Liver (tissue), 10 donors: ENCODE measurements at places on chromosomes 16 and 17. TPM values are rescaled to one million over a fixed set of nuclear protein-coding genes. Genes with fewer than 3 reads are reported as not detected.
A peak's percentile ranks its signal among the peaks of the same experiment; 100 is the strongest.

PDIA2 gene
- not detected for polyA plus RNA-seq

GRCh38 chr16:50310308-50311133 lies 44.2 kb downstream of the ADCY7 start:
- no peaks in the 10 kb centered on the region for H3K27me3 ChIP-seq
- peaks cover 16% of the 10 kb centered on the region for H3K36me3 ChIP-seq
- no peak overlapping the region for H3K27ac ChIP-seq
- no peak for DNase-seq
- no peaks in the 10 kb centered on the region for H3K4me1 ChIP-seq
- H3K4me3 ChIP-seq, result no peak overlapping the region

RAMP2 gene
- polyA plus RNA-seq, result 7.3 TPM

FBXO39 gene
- polyA plus RNA-seq, result 0.28 TPM

- H3K27me3 ChIP-seq, result no peaks in the 10 kb centered on the region
- no peak overlapping the region for H3K27ac ChIP-seq
- H3K4me3 ChIP-seq, result no peak overlapping the region
- no peaks in the 10 kb centered on the region for H3K4me1 ChIP-seq
Observed at GRCh38 chr16:74438492-74438979, 17.3 kb upstream of the CLEC18B start.

DNA sequence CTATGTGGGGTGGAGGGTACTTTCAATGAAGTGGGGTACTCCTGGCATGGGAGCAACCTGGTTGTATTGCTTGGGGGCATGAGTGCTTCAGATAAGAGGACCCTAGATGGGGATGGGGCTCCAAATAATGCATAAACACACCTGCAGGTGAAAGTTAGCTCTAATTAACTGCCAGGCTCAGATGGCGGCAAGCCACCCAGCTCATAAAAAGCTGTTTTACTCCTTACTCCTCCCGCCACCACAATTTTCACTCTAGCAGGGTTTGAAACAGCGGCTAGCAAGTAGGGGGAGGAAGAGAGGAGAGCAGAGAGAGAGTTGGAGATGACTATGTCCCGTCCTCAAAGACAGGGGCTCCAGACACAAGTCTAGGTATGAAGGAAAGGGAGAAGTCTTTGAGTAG lies 117.7 kb upstream of the WSCD1 start:
- H3K27ac ChIP-seq, result no peak overlapping the region
- no peak for DNase-seq
- no peak overlapping the region for H3K4me3 ChIP-seq
- no peaks in the 10 kb centered on the region for H3K36me3 ChIP-seq
- no peaks in the 10 kb centered on the region for H3K27me3 ChIP-seq

PLA2G10 gene
- not detected for polyA plus RNA-seq

CARD14 gene
- polyA plus RNA-seq, result 0.07 TPM

- peaks cover 34% of the 10 kb centered on the region for H3K4me1 ChIP-seq
- no peak for DNase-seq
- H3K27ac ChIP-seq, result peak overlapping the region; percentile 94
- no peaks in the 10 kb centered on the region for H3K27me3 ChIP-seq
- peaks cover 12% of the 10 kb centered on the region for H3K36me3 ChIP-seq
Observed at GRCh38 chr17:48841395-48841831, 10.6 kb downstream of the CALCOCO2 start.

DNA sequence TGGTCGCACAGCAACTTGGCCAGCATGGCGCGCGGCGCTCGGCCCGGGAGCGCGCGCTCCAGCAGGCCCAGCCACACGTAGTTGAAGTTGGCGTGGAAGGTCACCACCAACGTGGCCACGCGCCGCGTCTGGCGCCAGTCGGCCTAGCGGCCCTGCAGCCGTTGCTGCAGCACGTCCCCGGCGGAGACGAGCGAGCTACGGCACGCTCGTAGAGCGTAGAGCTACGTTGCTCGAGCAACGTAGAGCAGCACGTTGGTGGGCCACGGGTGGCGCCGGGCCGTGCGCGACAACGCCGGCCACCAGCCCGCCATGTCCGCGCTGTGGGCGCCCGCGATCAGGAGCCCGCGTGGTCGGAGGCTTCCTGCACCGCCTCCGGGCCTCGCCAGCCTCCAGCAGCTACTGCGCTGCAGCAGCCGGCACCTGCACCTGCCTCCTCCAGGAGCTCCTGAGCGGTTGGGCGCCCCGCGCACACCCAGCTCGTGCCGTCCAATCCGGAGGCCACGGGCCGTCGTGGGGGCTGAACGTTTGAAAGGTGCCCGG lies 13.4 kb upstream of the SULT1A1 start:
- no peak for DNase-seq
- no peak overlapping the region for H3K27ac ChIP-seq
- H3K36me3 ChIP-seq, result no peaks in the 10 kb centered on the region
- peaks cover 5% of the 10 kb centered on the region for H3K4me1 ChIP-seq
- H3K4me3 ChIP-seq, result peak overlapping the region; percentile 32

GRCh38 chr16:70703041-70703834 lies 17.4 kb upstream of the MTSS2 start:
- DNase-seq, result no peak
- peaks cover 38% of the 10 kb centered on the region for H3K4me1 ChIP-seq
- H3K36me3 ChIP-seq, result no peaks in the 10 kb centered on the region
- H3K27me3 ChIP-seq, result no peaks in the 10 kb centered on the region
- peak overlapping the region; percentile 70 for H3K27ac ChIP-seq
- H3K4me3 ChIP-seq, result no peak overlapping the region
